ENCODE measurements at places on chromosomes 2 and 18.

DNA sequence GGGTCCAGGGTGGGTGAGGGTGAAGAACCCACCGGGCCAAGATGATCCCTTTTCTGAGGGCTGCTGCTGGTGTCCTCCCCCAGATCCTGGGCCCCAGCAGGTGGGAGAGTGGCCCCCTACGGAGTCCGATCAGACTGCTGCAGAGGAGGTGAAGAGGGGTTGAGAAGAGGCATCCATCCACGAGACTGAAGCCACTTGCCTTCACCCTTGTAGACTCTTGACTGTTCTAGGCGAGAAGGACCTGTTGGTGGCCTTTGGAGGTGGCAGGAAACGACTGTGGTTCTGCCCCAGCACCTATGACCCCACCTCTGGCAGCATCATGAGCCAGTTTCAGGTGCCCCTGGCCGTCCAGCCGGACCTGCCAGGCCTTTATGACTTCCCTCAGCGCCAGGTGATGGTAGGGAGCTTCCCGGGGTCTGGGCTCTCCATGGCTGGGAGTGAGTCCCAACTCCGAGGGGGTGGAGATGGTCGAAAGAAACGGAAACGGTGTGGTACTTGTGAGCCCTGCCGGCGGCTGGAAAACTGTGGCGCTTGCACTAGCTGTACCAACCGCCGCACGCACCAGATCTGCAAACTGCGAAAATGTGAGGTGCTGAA is 1.5 kb downstream of the TET3 start:
- DNase-seq, result peak; percentile 62

DNA sequence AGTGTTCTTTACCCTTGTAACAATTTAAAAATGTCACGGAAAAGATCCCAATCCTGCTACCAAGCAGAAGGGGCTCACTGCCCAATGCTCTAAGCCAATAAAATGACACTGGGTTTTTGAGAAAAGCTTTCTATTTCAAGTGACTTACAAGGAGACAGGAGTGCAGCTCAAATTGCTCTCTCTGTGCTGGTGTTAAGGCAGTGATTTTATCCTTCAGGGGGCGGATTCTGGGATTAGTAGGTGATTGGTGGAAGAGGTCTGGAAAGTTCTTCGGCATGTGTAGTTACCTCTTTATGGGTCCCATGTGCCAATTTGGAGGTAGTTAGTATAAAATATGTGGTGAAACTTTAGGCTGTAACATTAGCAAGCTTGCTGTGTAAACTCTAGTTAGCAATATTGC is 27.4 kb upstream of the MCM6 start:
- no peak for DNase-seq

GRCh38 chr2:75640621-75641121 is 5.9 kb upstream of the MRPL19 start:
- peak; percentile 71 for DNase-seq

- no peak for DNase-seq
Measured at GRCh38 chr2:223744580-223744979, 92.8 kb downstream of the AP1S3 start.

Measured in activated CD4-positive, alpha-beta T cell treated with anti-CD3 and anti-CD28 coated beads for 48 hours (primary cell).